ENCODE measurements at places on chromosomes 16 and 17.

DNA sequence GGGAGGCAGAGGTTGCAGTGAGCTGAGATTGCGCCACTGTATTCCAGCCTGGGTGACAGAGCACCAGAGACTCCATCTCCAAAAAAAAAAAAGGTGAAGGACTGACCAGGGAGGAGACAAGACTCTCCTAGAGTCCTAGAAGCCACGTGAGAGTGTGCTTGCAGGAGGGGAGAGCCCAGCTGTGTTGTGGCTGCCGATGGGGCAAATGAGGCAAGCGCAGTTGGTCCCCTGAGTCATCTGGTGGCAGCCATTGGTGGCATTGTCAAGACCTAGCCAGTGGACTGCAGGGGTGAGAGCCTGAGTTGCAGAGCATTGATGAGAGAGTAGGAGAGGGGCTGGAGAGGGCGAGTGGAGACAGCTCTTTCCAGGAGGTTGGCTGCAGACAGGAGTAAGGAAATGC lies 278.0 kb downstream of the SNX29 start:
- DNase-seq = no peak

DNA sequence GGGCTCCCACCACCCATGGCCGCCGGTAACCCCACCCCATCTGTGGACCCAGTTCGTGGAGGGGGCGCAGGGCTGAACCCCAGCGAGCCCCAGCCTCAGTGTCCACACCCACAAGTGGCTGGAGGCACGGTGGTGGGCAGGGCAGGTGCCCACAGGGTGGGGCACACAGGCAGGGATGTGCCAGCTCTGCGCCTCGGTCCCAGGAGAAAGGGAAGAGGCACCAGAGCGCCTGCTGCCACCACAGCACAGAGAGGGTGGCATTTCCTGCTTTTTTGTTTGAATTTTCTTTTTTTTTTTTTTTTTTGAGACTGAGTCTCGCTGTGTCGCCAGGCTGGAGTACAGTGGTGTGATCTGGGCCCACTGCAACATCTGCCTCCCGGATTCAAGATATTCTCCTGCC lies 19.0 kb downstream of the ZFPM1 start:
- no peak for DNase-seq

- DNase-seq = no peak
Observed at GRCh38 chr17:35428229-35428628, 4.1 kb downstream of the SLFN12 start.

DNA sequence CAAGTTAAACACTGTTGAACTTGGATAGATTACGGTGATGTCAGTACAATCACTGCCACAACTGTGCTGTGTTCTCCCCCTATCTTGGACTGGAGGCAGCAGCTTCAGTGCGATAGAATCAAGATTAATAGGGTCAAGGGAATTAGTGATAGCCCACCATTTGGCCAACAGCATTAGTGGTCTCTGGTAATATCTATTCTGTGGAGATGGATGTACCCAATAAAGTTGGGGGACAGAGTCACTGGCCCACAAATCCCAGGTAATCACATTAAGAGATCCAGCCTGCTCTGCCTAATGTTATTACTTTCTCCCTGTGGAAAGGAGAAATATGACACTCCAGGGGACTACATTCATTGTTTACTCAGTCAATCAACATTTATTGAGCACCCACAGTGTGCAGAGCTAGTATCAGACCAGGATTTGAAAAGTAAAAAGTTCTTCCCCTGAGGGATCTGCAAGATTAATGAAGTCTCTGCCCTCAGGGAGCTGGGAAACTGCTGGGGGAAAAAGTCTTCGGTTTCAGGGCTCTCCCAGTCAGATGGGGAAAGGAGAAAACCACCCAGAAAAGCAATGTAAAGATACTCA lies 23.6 kb upstream of the ATP5MC1 start:
- DNase-seq = no peak

GRCh38 chr17:38606646-38607611 lies 1.2 kb upstream of the SRCIN1 start:
- DNase-seq = no peak

DNA sequence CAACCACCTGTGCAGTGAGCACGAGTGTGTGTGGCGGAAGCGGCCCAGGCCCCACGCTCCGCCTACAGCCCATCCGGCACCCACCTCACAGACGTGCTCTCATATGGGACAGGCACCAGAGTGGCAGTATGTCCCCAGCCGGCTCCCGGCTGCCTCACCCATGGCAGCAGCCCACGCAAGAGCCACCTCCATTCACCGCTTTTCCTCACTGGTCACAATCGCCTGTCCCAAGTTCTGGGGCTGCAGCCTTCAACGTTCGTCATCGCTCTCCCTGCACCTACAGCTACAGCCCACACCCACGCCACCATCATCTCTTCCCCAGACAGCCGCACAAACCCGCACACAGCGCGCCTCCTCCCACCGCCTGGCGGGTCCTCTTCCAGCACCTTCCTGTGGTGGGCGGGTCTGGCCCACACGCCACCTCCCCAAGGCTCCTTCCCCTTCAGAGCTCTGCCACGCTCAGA lies 17.5 kb upstream of the TRAP1 start:
- no peak for DNase-seq

- DNase-seq = no peak
Observed at GRCh38 chr17:46118964-46119363, 74.3 kb downstream of the KANSL1 start.

DNA sequence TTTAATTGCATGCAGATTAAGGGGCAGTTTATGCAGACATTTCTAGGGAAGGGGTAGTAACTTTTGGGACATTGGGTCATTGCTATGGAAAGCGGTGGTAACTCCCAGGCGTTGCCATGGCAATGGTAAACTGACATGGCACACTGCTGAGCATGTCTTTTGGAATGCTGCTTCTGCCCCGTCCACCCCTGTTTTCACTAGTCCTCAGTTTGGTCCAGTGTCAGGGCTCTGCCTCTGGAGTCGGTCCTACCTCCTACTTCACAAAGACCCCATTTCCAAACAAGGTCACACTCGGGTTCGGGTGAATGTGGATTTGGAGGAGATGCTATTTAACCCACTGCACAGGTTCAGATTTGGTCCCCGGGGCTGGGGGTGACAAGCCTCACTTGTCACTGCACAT lies 2.9 kb downstream of the IL34 start:
- DNase-seq = no peak

DNA sequence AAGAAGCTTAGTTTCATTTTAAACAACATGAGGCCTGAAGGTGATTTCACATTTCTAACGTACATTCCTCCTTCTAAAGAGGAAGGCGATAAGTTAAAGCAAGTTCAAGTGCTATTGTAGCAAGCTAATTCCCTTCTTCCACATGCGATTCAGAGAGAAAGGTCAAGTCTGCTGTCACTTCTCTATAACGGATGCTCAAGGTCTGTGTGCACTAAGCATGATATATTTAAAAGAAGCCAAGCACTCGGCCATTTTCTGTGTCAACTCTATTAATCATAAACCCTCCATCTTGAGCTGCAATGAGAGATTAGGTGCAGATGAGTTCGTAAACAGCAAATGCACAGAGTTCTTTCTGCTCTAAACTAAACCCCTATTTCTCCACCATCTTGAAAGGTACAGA lies 568.8 kb upstream of the ZFHX3 start:
- DNase-seq = no peak

- no peak for DNase-seq
Observed at GRCh38 chr17:50367401-50367800, 5.6 kb downstream of the MRPL27 start.

GRCh38 chr17:9646546-9646885 lies 1.2 kb downstream of the USP43 start:
- no peak for DNase-seq

- no peak for DNase-seq
Observed at GRCh38 chr17:80477647-80478478, 1.5 kb upstream of the NPTX1 start.

DNA sequence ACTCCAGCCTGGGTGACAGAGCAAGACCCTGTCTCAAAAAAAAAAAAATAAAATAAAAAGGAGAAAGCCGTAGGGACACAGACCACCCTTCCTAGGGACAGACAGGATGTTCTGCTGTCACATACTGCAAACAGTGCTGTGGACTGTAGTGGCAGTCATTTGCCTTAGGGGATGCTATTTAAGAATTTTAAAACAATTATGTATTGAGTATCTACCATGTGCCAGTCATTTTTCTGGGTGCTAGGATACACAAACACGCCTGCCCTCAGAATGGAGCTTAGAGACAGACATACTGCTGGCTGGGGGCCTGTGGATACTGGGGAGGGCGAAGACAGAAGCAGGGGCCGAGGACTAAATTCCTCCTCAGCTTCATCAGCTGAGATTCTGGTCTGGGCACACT lies 45.5 kb downstream of the MRC2 start:
- DNase-seq = no peak

DNA sequence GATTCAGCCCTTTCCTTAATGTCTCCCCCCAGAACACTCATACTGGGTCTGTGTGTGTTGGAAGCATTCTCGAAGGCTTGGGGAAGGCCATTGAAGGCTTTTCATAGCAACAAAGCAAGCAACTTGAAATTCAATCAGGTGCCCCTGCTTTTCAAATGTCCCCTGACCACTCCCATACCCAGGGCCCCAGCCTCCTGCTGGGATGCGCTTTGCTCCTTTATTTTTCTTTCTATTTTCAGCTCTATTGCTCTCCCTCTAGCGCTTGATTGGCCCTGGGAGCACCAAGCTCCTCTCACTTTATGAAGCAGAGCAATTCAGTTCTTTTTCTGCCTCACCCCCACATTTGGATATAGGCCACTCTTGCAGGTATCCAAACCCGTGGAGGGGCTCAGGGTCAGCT lies 92.0 kb downstream of the WSCD1 start:
- no peak for DNase-seq

DNA sequence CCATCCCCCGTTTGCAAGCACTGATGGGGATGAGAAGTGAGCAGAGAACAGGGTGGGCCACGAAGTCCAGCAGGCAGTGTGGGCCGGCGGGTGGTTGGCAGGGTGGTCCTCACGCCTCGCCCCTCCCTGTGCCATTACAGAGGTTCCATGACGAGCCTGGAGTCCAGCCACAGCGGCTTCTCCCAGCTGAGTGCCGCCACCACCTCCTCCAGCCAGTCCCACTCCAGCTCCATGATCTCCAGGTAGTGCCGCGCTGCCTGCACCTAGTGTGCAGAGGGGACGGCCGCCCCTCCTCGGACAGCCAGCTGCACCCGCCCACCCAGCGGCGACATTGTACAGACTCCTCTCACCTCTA lies 73.0 kb downstream of the SEC14L1 start:
- no peak for DNase-seq

DNA sequence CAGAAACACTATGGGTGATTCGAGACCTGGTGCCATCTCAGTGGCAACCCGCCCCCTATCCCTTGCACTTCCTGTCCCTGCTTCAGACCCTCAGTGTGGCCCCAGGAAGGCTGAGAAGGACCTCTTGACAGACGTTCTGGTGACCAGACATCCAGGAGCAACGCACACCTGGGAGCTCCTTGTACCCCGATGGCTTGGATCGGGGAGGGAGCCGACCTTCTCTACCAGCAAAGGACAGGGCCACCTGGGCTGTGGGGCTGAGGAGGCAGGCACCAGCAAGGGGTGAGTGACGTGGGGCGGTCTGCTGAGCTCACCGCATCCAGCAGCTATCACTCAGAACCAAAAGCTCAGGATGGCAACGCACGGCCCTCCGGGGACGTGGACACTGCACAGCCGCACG lies 27.2 kb downstream of the UNKL start:
- no peak for DNase-seq

DNA sequence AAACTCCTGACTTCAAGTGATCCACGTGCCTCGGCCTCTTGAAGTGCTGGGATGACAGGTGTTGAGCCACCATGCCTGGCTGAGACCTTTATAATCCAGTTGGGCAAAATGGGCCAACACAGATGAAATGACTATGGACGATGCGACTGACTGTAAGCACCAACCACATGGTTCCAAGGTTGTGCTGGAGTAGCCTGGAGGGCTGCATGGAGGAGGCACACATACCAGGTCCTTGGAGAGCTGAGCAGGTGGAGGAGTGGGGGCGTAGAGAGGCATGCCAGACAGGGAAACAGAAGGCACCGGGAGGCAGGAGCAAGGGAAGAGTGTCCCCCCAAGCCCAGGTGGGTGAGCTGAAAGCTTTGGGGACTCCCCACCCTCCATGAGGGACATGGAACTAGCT lies 85.2 kb downstream of the ABR start:
- no peak for DNase-seq

DNA sequence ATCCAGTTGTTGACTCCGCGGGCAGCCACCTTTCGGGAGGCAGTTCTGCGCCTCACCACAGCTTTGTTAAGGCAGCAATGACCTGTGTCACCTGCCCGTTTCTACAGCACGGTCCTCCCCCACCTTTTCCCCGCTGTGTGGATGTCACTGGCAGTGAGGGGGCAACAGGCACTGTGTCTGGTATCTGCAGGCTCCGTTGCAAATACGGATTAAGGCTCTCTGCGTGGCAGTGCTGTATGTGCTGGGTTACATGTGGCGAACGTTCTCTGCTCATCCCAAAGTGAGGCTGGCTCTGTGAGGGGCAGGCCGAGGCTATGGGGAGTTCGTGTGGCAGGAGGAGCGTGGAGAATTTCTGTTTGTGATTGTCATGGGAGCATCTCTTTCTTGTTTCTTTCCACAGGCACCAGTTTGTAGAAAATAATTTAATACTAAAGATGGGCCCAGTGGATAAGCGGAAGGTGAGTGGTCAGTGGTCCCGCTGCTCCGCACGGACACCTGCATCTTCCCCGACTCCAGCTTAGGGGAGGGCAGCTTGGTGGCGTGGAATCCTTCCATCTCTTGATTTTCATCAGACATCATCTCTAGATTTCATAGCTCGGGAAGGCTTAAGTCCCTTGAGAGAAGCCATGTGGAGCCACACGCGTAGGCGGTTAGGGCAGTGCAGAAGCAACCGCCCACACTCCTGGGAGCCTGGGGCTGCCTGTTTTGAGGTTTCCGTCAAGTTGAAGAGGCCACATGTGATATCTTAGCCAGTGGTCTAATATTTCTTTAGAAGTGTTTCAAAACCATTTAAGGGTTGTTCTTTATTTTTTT lies 57.8 kb downstream of the PDPK1 start:
- no peak for DNase-seq

DNA sequence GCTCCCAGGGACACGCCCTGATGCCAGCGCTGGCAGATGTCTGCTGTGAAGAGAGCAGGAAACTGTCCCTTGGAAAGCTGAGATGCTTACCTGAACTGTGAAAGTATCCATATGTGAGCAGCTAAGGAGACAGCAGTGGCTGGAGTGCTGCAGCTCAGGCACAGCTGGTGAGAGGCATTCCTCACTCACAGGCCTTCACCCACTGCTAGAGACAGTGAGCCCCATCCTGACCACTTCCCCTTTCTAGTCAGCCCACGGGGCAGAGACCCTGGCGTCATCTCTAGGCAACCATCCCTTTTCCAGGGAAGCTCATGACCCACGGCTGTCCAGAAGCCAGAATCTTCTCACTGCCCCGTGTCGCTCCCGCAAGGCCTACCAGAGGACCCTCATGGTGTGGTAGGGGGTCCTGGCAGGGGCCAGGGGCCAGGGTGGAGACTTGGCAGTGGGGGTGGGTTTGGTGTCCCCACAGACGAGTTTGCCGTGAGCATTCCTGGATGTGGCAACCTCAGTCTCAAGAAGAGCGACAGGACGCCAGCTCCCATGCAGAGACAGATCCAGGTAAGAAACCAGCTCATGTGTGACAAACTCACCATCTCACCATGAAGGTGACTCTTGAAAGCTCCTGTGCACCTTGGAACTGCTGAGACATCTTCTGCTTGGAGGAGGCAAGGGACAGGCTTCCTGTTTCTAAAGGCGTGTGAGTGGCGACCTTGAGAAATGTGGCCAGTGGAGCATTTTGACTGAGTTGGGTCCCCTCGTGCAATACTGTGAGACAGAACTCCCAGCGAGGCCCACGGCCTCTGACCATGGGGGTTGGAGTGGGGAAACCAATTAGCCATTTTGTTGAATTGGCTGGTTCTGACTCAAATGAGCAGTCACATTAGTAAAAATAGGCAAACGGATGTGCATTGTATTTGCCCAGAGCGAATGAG lies at the start of gene SCIMP:
Gene SCIMP, minus strand, starts transcription at position 216 of the 932 bp plus-strand sequence. Its CDS starts 105 bp downstream, at position 111.
- DNase-seq = no peak
